D341Med (cell line): ENCODE measurements at places on chromosomes 7 and 10.

- DNase-seq = no peak
These were observed 8.2 kb downstream of the MYOF start for GRCh38 chr10:93473804-93474472.

- no peak for DNase-seq
These were observed 80.7 kb downstream of the SPDYE5 start for GRCh38 chr7:75572814-75573213.

GRCh38 chr7:27409311-27409710 is 166.7 kb downstream of the EVX1 start:
- no peak for DNase-seq

DNA sequence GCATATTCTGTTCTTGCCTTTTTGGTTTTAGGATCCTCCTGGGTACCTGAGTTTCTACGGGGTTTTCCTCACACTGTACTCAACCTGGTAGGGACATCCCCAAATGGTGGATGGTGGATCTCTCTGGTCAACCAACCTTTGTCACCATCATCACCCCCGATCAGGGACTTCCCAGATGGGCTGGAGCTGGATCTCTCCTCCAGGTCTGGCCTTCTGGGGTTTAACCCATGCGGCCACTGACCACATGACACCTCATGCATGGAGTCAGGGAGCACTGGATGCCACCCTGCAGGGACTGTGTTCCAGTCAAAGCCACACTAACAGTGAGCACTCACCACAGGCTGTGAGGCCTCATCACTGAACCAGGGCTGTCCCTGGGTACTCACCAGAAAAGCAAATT is 80.0 kb downstream of the CELF2 start:
- DNase-seq = no peak

DNA sequence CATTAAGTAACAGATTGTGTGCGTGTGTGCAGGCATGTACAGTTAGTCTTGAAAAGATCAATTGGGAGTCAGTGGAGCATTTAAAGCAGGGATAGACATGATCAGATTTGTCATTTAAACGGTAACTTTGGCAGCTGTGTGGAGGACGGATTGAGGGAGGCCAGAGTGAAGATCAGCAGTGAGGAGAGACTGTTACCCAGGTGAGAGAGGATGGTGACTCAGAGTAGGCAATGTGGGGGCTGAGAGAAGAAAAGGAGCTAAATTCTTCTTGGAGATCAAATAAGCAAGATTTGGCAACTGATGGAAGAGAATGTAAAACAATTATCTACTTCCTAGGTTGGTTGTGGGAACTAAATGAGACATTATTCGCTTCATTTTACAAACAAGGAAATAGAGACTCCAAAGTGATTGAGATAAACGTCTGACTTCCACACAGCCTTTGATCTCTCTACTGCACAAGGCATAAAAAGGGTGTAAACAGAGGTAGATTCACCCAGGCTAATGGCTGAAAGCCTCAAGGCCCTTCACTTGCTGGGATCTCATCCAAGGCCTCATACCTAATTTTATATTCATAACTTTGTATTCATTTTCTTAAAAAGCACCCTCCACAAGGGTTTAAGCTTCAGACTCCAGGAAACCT is 665.1 kb upstream of the GALNT17 start:
- no peak for DNase-seq

- no peak for DNase-seq
These were observed 39.1 kb downstream of the GOLGA7B start for GRCh38 chr10:97888641-97889262.

GRCh38 chr7:18467011-18467410 is 28.5 kb upstream of the HDAC9 start:
- no peak for DNase-seq

DNA sequence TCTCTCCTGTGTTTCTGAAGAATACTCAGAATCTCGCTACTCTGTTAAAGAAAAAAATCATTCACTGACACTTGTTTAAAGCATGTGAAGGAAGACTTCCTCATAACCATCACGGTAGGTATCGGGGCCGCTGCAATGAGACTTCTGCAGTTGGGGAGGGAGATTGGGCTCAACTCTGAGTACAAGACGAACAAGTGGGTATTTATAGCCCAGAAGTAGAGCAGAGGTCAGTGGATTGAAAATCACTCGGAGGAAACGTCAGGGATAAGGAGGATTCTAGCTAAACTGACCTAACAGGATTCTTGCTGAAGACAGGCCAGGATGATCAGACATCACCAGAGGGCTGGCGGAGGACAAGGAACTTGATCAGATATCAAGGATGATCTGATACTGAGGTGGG is 33.3 kb downstream of the ITPRIP start:
- no peak for DNase-seq

DNA sequence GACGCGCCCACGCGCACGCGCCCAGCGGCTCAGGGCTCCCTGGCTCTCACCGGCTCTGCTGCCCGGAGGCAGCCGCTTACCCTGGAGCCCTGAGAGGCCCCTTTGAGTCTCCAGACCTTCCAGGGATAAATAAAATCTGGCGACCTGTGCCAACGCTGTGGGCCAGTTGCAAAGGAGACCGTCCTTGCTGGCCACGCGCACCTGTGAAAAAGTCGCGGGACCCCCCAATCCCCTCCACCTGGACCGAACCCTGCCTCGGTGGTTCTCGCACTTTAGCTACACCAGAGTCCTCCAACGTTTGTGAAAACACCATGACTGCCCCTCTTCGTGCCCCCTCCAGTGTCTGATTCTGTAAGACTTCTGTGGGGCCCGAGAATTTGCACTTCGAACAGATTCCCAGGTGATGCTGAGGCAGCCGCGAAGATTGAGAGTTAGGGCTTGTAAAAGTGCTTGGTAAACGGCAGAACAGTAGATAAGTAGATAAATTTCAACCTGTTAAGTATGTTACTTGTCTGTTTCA is 102.4 kb upstream of the SVIL start:
- no peak for DNase-seq

- no peak for DNase-seq
These were observed 187.3 kb upstream of the PLXDC2 start for GRCh38 chr10:19628767-19629560.
